MCF 10A (cell line): ENCODE measurements at places on chromosomes 2 and 18. TPM values are rescaled to one million over a fixed set of nuclear protein-coding genes. Genes with fewer than 3 reads are reported as not detected.

DNA sequence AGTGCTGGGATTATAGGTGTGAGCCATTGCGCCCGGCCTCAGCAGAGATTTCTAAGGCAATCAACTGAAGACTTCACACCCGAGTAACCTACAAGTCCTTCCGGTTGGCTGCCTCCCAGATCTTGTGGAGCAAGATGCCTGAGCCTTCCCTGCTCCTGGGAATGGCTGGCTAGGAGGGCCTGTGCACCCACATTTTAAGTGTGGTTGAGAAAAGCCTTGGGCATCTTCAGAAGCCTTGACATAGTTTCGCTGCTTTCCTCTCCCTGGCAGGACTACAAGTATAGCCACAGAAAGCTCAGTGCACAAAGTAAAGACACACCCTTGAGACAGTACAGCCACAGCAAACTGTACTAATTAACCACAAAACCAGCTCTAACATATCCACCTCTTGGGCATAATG, 35.2 kb downstream of the E2F6 start:
- no peak for DNase-seq
- H3K27ac ChIP-seq, result peak overlapping the region; percentile 39

- H3K27ac ChIP-seq, result no peak overlapping the region
- H3K4me3 ChIP-seq, result no peak overlapping the region
- peaks cover 31% of the 10 kb centered on the region for H3K4me1 ChIP-seq
- no peak for DNase-seq
- no peaks in the 10 kb centered on the region for H3K36me3 ChIP-seq
These were observed 2.1 kb downstream of the PROM2 start for GRCh38 chr2:95276244-95276887.

DNA sequence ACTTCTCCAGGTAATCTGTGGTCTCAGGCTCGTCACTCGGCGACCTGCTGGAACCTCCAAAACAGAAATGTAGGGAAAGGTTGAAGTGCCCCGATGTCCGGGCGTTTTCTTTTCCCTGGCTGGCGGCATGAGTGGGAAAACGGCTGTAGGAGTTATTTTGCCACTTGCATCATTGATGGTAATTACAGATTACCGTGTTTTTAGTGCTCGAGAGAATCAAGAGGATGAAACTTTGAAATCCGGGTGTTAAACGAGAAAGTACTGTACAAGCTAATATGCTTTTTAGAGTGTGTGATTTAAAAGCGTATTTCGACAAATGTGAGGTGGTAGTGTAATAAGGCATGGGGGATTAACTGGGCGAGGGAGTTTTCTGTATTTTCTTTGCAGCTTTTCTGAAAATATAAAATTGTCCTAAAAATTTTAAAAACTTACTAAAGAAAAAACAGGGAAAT, 819 bp downstream of the GRHL1 start:
- H3K27ac ChIP-seq, result no peak overlapping the region
- peak overlapping the region; percentile 74 for H3K4me3 ChIP-seq
- peaks cover 6% of the 10 kb centered on the region for H3K4me1 ChIP-seq

DNA sequence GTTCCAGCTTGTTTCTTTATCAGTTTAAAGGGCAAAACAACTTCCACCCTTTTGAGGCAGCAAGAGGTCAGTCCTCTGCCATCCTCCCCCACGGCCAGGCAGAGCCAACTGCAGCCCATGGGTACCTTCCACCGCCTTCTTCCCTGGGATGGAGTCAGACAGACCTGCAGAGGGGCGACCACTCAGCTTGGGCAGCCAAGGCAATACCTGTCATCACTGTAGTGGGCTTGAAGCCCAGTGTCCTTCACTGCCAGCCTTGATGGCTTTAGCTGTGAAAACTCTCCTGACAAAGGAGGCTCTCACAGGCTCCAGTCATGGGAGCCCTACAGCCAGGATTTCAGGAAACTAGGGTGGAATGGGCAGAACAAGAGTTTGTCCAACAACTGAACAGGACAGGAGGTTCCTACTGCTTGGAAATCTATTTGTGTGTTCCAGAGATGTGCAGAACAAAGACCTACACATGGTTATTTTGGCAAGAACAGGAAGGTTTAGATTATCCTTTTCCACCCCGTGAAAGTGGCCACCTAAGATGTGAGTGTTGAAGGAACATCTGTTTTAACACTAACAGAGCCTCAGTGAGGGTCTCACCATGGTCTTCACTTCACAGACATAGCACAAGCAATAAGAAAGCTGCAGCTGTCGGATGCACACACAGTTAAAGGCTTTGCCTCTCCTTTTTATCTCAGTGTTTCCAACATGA, 93.9 kb upstream of the RMDN2 start:
- no peaks in the 10 kb centered on the region for H3K36me3 ChIP-seq
- H3K27me3 ChIP-seq, result no peaks in the 10 kb centered on the region
- DNase-seq, result no peak
- peaks cover 5% of the 10 kb centered on the region for H3K4me1 ChIP-seq
- no peak overlapping the region for H3K27ac ChIP-seq

- H3K4me3 ChIP-seq, result no peak overlapping the region
- H3K4me1 ChIP-seq, result peaks cover 6% of the 10 kb centered on the region
- no peaks in the 10 kb centered on the region for H3K27me3 ChIP-seq
- no peak for DNase-seq
These were observed 17.2 kb downstream of the EML4 start for GRCh38 chr2:42186366-42186765.

DNA sequence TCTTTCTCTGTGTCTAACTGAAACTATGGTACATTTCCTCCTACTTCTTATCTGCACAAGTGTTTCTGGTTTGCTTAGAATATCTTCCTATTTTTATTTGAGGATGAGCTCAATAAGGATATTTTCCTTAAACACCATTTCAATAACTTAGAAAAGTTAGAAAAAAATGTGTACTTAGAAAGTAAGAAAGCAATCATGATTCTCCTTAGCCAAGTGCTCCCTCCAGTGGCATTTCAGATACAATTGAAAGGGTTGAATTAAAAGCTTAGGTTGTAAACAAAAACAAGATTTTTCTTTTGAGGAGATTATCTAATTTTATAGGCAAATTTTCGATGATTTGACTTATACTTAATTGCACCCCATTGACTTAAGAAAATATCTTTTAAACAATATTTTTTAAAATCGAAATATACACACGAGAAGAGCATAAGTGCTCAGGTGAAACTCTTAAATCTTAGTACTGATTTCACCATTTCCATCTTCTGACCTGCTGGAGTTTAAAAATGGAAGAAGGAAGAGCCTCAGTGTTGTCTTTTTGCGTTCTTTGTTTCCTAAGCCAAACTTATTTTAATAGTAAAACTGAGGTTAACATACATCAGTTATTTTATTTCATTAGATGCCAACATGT, 26.9 kb downstream of the C18orf63 start:
- H3K4me1 ChIP-seq, result no peaks in the 10 kb centered on the region
- H3K27me3 ChIP-seq, result peaks cover 41% of the 10 kb centered on the region
- no peak overlapping the region for H3K27ac ChIP-seq
- no peaks in the 10 kb centered on the region for H3K36me3 ChIP-seq
- no peak overlapping the region for H3K4me3 ChIP-seq
- DNase-seq, result peak; percentile 60

PPP1R1C gene
- total RNA-seq, result not detected in 2 replicates

CD8B gene
- not detected in 2 replicates for total RNA-seq

TBC1D8 gene
- 48.1 and 50.9 TPM in 2 replicates for total RNA-seq

TTC27 gene
- 21.1 and 29.1 TPM in 2 replicates for total RNA-seq
